ENCODE measurements at places on chromosomes 11 and 22.

GRCh38 chr22:28759861-28760560, 12.5 kb upstream of the CCDC117 start:
- H3K4me3 ChIP-seq, result no peak overlapping the region
- peaks cover 10% of the 10 kb centered on the region for H3K4me1 ChIP-seq
- no peak for DNase-seq
- H3K36me3 ChIP-seq, result no peaks in the 10 kb centered on the region
- no peaks in the 10 kb centered on the region for H3K27me3 ChIP-seq
- H3K27ac ChIP-seq, result no peak overlapping the region

GRCh38 chr22:19094393-19094997, 27.7 kb downstream of the DGCR2 start:
- H3K27ac ChIP-seq, result no peak overlapping the region
- no peak for DNase-seq
- no peaks in the 10 kb centered on the region for H3K4me1 ChIP-seq
- H3K4me3 ChIP-seq, result no peak overlapping the region

DNA sequence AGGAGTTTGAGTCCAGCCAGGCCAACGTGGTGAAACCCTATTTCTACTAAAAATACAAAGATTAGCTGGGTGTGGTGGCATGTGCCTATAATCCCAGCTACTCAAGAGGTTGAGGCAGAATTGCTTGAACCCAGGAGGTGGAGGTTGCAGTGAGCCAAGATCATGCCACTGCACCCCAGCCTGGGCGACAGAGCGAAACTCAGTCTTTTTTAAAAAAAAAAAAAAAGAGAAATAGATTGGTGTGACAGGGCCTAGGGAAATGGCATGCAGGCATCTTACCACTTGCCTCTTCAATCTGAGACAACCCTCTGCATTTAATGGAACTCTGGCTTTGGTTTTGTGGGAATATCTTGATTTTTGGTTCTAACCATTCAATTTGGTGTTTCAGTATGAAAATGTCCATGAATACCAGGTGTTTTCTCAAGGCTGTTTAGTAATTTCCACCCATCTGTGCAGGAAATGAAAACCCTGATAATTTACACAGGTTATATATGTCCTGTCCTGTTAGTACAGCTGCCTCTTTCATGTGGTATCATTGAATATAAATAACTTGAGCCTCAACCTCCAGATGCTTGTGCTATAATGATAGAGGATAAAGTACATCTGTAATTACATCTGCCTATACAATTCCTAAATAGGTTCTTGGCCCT, 8.4 kb downstream of the XBP1 start:
- no peak for DNase-seq
- peaks cover 53% of the 10 kb centered on the region for H3K4me1 ChIP-seq
- H3K27ac ChIP-seq, result peak overlapping the region; percentile 51
- H3K4me3 ChIP-seq, result no peak overlapping the region
- H3K36me3 ChIP-seq, result peaks cover 53% of the 10 kb centered on the region

- H3K4me1 ChIP-seq, result no peaks in the 10 kb centered on the region
- H3K27ac ChIP-seq, result no peak overlapping the region
- H3K27me3 ChIP-seq, result no peaks in the 10 kb centered on the region
- no peaks in the 10 kb centered on the region for H3K36me3 ChIP-seq
- no peak overlapping the region for H3K4me3 ChIP-seq
Observed at GRCh38 chr11:132008872-132009271, 638.5 kb downstream of the NTM start.

DNA sequence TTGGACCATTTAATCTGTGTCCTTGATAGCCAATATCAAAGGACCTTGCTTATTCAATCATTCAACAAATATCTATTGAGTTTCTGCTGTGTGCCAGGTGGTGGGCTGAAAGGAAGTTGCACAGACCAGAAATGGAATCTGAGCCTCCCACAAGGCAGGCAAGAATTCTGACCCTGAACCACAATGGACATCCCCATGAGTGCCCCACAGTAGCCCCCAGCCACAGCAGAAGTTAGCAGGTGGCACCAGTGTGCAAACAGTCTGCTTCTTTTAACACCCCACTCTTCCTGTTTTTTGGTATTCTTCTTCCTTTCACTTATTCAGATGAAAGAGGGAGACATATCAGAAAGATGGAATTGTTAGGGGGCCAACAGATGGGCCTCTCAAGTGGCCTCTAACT, 12.2 kb upstream of the SERPING1 start:
- H3K4me1 ChIP-seq, result no peaks in the 10 kb centered on the region
- no peak for DNase-seq

All from natural killer cell (primary cell).